HuH-7.5 (cell line): ENCODE measurements at places on chromosomes 11 and 22.

GRCh38 chr11:125359130-125359529 lies 136.9 kb downstream of the FEZ1 start:
- no peak for DNase-seq

DNA sequence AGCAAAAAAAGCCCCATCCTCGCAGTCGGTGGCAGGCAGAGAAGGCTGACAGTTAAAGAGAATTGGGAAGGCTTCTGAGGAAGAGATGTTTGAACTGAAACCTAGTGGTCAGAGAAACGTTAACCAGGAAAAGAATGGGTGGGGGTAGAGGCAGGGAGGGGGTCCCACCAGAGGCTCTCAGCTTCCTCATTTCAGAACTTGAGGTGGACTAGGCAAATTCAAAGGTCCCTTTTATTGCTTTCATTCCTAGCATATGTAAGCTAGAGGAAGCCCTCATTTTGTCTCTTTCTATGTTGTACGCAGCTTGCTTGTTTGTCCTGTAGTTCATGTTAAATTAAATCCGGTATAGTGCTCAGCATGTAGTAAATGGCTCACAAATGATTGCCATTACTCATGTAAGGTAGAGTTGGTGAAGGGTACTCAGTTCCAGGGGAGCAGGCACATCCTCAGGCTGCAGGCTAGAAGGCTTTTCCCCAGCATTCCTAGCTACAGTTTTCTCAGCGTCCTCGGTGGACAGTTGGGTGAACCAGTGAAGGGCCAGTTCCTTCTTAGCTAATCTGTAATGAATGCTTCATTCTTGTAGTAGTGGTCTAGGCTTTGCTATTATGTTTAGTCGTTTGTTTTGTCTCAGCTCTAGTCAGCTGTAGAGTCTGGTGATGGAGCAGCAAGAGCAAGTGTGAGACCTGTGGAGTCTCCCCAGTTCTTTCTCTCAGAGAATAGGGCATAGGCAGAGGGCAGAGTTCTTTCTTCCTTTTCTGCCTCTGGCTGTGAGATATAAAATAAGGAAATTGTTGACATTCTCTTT lies 58.6 kb downstream of the UVRAG start:
- no peak for DNase-seq

DNA sequence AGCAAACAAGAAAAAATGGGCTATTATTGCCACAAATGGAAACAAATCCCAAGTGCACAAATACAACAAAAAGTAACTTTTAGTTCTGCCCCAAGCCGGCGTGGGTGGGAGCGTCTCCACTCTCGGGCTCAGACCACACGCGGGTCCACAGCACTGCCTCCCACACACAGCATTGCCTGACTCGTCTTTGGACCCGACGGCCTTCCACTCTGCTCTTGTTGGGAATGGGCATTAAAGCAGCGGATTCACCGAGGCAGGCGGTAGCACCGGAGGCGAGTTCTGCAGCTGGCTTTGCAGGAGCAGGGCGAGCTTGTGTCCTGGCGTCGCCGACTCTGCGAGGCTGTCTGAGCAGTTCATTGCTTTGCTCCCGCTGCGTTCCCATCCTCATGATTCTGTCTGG lies 23.0 kb downstream of the NADSYN1 start:
- no peak for DNase-seq

DNA sequence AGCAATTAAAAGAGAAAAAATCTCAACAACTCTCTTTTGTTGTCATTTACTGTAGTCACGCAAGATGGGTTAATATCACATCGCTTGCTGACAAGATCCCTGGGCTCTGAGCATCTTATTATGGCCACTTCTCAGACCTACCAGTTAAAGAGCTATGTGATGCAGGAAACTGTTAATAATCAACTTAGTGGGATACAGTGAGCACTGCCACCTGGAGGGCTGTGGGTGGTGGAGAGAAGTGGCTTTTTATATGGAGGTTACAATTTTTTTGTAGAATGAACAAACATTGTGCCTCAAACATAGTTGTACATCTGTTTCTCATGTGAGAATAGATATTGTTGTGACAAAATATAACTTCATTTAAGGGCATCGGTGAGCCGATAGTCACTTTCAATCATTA lies 181.0 kb downstream of the TENM4 start:
- no peak for DNase-seq

GRCh38 chr11:77345621-77346020 lies 44.1 kb upstream of the GDPD4 start:
- DNase-seq: no peak

DNA sequence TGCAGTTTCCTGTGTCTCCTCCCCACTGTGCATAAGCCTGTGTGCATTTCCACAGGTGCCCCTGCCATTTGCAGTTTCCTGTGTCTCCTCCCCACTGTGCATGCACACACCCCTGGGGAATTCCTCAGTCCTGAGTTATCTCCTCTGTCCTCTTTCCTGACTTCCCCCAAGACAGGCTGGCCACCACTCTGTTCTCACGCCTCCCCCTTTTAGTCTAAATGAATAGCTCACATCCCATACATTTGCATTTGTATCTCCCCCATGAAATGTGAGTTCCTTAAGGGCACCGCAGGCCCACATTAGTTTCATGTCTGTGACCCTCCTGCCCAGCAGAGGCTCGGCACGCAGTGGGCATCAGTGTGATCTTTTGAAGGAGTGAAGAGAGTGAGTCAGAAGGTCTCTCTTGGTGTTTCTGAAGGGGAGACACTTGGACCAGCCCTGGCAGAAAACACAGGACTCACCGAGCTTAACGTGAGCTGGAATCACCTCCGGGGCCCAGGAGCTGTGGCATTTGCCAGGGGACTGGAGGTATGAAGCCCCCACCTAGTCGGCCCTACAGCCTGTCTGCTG lies 6.2 kb downstream of the LRRC74B start:
- no peak for DNase-seq

DNA sequence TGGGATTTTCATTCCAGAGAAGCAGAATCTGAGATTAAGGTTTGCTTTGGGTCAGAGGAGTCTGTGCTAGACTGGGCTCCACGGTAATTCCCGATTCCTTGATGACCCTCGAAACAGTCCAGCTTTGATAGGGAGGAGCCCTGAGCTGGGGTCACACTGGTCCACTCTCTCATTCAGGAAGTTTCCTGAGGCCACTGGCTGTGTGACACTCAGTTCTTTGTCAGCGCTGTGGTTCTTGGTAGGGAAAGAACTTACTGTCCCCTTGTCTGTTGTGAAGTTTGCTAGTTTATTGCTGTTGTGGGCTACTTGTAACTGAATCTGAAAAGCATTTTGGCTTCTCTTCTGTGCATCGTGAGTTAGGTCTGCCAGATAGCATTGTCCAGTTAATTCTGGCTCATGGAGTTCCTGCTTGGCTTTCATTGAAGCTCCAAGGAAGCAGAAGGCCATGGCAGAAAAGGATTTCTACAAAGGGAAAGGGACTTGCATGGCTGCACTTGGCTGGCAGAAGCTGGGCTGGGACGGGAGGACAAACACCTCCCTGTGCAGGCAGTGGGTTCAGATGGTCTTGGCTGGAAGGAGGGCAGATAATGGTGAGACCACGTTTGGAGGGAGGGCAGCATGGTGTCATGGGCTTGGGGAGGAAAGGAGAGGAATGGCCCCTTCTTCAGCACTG lies 23.3 kb downstream of the BCR start:
- DNase-seq: no peak

- DNase-seq: no peak
These were observed 5.0 kb upstream of the PARVG start for GRCh38 chr22:44175676-44176075.

DNA sequence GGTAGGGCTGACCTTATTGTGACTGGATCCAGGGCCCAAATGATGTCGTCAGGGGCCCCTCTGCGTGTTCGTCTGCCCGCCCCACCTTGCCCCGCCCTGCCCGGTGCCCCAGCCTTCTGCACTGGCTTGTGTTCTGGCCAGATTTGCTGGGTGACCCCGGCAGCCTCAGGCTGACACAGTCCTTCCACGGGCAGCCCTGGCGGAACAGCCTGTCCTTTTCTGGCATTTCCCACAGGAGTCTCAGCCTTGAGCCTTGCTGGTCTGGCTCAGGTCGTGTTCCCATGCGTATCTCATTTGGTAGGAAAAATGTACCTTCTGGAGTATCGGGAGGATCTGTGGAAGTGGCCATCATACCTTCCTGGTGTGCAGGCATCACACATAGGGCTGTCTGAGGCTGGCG lies 31.0 kb downstream of the IGHMBP2 start:
- DNase-seq: no peak

DNA sequence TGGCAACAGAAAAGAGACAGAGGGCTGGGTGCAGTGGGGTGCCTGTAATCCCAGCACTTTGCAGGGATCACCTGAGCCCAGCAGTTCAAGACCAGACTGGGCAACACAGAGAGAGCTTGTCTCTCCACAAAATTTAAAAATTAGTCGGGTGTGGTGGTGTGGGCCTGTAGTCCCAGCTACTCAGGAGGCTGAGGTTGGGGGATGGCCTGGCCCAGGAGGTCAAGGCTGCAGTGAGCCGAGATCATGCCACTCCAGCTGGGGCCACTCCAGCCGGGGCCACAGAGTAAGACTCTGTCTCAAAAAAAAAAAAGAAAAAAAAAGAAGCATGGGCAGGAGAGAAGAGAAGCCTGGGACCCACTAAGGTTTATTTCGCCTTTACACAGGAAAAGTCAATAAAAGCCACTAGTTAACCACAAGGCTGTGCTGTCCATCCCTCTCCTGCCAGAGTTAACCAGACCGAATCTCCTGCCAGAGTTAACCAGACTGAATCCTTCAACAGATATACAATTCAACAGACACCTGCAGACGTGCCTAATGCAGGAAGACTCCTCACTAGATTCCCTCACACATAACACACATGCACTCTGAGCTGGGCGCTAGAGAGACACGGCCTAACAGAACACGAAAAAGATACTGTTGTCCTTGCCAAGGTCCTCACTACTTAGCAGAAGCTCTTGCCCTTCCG lies 29.8 kb downstream of the MICAL3 start:
- no peak for DNase-seq
